Right cardiac atrium (tissue), 5 donors: ENCODE measurements at places on chromosomes 5 and 9.
A peak's percentile ranks its signal among the peaks of the same experiment; 100 is the strongest.

DNA sequence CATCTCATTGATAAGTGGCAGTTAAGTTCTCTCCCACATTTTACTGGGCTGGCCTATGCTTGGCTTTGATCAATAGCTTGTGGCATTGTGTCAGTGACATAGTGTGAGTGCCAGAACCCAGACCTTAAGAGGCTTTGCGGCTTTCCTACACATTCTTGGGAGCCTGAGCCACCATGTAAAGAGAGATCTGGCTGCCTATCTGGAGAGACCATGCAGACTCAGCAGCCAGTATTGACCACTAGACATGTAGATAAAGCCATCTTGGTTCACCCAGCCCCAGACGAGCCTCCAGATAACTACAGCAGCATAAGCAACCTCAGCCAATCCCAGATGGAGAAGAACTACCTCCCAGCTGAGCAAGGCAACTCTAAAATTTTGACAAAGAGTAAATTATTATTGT, 28.6 kb downstream of the C9orf153 start:
- no peak for DNase-seq

- DNase-seq: no peak
Observed at GRCh38 chr9:87796196-87796595, 70.3 kb downstream of the CTSL start.

GRCh38 chr5:6454628-6455053, 6.0 kb downstream of the UBE2QL1 start:
- DNase-seq: no peak

DNA sequence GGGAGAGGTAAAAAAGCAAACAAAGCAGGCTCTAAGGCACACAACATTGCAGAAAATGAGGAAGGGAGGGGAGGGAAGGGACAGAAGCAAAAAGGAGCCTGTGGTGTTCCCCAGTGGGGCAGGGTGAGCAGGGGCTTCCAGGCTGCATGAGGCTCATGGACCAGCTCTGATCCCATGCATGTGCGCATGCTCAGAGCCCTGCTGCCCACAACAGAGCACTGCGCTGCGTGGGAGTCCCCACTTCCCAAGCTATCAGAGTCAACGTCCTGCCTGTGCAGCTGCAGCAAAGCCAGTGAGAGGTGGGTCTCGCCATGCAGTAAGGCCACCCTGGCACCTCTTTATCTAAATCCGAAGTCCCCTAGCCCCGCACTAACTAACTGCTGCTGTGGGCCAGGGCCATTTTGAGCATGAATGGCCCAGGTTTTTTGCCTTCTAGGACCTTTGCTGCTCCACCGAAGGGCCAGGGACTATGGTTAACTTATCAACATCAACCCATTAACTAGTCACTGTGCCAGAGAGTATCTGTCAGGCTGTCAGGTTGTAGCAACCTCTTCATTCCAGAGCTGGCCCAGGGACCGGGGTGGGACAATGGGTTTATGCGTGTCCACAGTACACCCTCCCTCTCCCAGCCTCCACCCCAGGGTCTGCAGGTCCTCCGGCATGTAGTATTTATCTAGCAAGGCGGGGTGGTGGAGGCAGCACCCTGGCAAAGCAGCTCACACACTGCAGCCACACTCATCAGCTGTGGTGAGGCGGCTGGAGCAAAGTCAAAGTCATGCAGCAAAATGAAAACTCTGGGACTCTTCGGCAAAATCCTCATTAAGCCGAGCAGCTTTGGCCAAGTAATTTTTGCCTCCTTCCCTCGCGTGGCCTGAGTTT, 123.6 kb downstream of the SAXO1 start:
- no peak for DNase-seq

DNA sequence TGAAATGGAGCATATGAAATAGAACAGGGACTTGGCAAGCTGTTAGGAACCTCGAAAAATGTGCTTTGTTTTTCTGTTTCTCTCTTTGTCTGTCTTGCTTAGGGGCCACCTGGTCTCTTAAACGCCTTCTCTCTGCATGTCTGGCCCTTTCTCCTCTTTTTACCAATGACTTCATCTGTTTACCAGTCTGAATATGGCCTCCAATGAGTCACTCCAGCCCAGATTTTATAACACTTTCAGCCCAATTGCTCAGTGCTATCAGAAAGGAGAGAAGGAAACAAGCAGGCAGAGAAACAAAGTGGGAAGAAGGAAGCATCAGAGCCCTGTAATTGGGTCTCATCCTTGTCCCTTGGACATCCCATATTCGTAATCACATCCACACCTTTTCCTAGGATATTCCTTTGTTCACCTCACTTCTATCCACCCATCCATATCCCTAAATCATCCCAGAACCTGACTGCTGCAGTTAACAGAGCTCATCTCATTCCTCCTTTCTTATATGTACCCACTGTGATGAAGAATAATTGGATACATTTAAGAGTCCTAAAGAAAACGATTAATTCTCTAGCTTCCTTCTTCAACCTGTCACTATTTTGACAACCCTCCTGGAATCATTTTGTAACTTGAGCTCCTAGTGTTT, 151.8 kb upstream of the GPR151 start:
- no peak for DNase-seq

GRCh38 chr5:149732324-149733128, 2.4 kb downstream of the PPARGC1B start:
- peak; percentile 58 for DNase-seq

- no peak for DNase-seq
Observed at GRCh38 chr5:83253720-83254119, 176.4 kb downstream of the XRCC4 start.

- no peak for DNase-seq
Observed at GRCh38 chr5:127950707-127951391, 132.7 kb upstream of the SLC12A2 start.

DNA sequence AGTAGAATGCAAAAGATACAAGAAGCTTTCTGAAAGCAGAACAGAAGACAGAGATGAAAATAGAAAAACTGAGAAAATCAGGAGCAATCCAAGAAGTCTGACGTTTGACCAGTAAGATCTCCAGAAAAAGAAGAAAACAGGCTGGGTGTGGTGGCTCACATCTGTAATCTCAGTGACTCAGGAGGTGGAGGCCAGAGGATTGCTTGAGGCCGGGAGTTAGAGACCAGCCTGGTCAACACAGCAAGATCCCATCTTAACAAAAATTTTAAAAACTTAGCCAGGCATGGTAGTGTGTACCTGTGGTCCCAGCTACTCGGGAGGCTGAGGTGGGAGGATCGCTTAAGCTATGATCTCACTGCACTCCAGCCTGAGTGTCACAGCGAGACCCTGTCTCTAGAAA, 15.9 kb downstream of the RETREG1 start:
- DNase-seq: no peak

- no peak for DNase-seq
Observed at GRCh38 chr5:106956187-106956586, 714.5 kb downstream of the EFNA5 start.

GRCh38 chr9:33506626-33507370, 17.3 kb upstream of the ANKRD18B start:
- peak; percentile 26 for DNase-seq

DNA sequence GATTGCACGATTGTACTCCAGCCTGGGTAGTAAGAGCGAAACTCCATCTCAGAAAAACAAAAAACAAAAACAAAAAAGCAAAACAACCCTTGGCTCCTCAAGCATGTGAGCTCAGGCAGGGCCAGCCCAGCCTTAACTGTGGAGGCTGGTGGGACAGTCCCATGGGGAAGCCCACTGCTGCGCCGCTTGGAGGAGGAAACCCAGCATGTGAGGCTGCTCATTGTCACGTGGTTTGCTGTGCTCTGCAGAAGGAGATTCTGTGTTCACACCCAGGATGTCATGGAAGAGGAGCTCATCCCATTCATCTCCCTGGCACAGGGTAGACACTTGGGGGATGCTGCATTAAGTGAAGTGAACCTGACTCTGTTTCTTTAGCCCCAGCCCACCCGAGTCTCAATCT, 4.0 kb downstream of the ZBED3 start:
- DNase-seq: no peak

- DNase-seq: peak; percentile 87
Observed at GRCh38 chr9:121686930-121687541, 35.6 kb downstream of the DAB2IP start.
